ENCODE measurements at places on chromosomes 6 and 20.

GRCh38 chr20:11496380-11496779, 421.3 kb upstream of the BTBD3 start:
- peak; percentile 13 for DNase-seq

DNA sequence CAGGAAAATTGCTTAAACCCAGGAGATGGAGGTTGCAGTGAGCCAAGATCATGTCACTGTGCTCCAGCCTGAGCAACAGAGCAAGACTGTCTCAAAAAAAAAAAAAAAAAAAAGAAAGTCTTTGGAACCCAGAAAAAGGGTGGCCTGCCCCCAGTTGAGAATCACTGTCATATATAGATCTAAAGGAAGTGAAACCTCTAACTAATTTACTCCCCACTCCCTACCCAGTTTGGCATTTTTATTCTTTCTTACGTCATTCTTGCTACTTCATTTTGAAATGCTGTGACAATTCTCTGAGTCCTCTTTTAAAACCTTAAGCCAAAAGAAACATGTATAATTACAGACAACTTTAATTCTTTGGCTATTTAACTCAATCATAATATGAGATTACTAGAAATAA, 254.8 kb downstream of the CDC5L start:
- no peak for DNase-seq

GRCh38 chr20:52039790-52040189, 151.8 kb downstream of the ZFP64 start:
- DNase-seq: no peak

- peak; percentile 16 for DNase-seq
Measured at GRCh38 chr20:54668271-54669039, 193.1 kb downstream of the DOK5 start.

GRCh38 chr6:148757944-148758480, 11.2 kb downstream of the UST start:
- DNase-seq: no peak

Measured in EH (cell line).